ENCODE measurements at places on chromosomes 1 and 21.

- DNase-seq: peak; percentile 57
Measured at GRCh38 chr1:206933333-206933945, 11.7 kb upstream of the FCMR start.

DNA sequence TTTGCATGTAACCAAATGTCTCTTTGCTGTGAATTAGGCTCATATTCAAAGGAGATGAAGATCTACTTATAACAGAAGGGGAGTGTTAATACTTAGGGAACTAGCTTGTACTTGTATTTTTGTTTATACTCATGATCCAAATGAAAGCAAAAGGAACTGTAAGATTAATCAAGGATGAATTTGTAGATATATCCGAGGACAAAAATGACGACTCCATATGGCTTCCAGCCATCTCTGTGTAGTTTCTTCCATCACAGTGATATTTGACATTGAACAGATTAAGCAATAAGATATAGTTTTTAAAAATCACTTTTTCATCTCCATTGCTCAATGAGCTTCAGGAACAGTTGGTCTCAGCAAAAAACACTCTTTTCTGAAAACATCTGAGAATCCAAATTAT is 257.4 kb upstream of the CAMK1G start:
- DNase-seq: no peak

DNA sequence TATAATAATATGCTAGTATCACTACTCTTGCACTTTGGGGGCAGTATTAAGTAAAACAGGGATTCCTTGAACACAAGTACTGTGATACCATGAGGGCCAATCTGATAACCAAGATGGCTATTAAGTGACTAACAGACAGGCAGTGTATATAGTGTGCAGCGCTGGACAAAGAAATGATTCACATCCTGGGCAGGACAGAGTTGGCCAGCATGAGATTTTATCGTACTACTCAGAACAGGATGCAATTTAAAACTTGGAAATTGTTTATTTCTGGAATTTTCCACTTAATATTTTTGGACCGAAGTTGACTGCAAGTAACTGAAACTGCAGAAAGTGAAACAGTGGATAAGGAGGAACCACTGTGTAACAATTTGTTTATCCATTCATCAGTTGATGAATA is 74.6 kb downstream of the DNTTIP2 start:
- no peak for DNase-seq

DNA sequence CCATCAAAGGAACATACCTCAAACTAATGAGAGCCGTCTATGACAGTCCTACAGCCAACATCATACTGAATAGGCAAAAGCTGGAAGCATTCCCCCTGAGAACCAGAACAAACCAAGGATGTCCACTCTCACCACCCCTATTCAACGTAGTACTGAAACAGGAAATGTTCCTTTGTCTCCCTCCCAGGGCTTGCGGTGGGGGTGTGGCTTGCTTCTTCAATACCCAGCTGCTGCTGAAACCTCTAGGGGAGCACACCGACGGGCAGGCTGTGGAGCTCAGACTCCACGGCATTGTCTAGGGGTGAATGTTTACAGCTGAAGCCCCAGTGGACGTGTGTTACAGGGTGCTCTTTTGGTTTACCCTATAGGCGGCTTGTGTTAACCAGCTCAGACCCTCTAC is 30.5 kb upstream of the B3GALT2 start:
- no peak for DNase-seq

GRCh38 chr1:167697667-167698141 is 24.1 kb upstream of the MPZL1 start:
- DNase-seq: no peak

DNA sequence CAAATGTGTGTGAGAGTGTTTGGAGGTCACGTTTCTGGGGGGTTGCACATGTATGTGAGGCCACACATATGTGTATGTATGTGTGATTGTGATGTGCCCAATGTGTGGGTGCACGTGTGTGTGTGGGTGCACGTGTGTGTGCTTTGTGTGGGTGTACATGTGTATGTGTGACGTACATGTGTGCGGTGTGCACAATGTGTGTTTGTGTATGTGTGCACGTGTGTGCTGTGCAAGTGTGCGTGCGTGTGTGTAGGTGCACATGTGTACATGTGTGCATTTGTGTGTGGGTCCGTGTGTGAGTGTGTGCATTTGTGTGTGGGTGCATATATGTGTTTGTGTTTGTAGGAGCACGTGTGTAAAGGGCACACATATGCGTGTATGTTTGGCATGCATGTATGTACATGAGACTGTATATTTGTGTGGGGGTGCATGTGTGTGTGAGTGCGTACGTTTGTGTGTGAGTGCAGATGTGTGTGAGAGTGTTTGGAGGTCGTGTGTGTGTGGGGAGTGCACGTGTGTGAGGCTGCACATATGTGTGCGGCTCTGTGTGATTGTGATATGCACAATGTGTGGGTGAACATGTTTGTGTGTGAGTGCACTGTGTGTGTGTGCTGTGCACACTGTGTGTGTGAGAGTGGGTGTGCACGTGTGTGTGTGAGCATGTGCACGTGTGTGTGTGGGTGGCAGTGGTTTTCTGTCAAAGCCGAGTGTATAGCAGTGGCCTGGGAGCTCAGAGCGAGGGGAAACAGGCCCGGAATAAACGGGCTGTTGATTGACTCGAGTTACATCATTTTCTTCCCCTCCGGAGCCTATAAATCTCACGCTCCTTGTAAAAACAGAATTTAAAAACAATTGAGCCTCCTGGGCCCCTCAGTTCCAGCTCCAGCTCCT is 132.7 kb upstream of the ARHGEF16 start:
- DNase-seq: no peak

- DNase-seq: no peak
Measured at GRCh38 chr1:32350785-32351398, 11.4 kb downstream of the FAM229A start.

All from T-helper 2 cell (primary cell).